Ureter (tissue), 1 donor: ENCODE measurements at places on chromosomes 5 and 9.

DNA sequence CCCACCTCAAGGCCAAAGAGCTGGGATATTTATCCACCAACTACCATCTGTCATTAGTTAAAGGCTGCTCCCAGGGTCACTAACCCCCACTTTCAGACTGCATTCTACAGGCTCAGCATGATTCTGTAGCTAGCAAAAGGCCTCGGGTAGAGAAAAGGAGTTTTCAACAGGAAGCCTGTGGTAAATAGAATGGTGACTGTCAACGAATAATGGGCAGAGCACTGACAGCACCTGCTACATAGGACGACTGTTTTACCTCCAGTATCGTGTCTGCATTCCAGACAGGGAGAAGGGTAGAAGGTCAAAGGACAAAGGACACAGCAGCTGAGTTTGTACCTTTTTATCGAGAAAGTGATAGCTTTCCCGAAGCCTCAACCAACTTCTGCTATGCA is 20.3 kb downstream of the MFAP3 start:
- DNase-seq, result no peak

- no peak for DNase-seq
These were observed 353.2 kb downstream of the PDE4D start for GRCh38 chr5:59540366-59540765.

DNA sequence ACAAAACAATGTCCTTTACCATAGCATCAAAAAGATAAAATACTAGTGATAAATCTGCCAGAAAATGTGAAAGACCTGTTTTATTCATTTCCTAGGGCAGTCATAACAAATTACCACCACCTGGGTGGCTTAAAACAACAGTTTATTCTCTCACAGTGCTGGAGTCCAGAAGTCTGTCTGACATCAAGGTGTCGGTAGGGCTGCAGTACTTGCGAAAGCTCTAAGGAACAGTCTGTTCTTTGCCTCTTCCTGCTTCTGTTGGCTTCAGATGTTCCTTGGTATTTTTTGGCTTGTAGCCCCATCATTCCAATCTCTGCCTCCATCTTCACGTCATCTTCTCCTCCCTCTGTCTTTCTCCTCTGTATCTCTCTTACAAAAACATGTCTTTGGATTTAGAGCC is 51.0 kb downstream of the PTPDC1 start:
- no peak for DNase-seq

GRCh38 chr9:91172329-91172728 is 189.4 kb downstream of the AUH start:
- no peak for DNase-seq

DNA sequence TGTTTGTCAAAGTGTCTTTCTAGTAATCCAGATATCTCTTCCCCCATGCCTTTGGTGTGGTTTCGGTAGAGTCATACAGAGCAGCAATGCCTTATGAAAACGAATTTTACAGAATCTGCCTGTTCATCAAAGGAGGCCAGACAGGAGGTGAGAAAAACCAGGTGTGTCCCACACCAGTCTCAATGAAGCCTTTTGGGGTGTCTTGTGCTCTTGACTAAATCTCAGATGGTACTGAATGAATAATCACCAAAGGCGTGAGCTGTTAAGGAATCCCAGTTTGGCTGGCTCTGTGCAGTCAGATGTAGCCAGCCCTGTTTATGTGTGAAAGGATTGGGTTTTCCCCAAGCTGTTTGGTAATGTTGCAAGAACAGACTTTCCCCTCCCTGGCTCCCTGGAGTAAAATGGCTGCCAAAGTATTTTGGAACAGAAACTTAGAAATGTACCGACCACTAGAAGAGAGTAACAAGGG is 70.8 kb upstream of the CDKN2B start:
- no peak for DNase-seq

DNA sequence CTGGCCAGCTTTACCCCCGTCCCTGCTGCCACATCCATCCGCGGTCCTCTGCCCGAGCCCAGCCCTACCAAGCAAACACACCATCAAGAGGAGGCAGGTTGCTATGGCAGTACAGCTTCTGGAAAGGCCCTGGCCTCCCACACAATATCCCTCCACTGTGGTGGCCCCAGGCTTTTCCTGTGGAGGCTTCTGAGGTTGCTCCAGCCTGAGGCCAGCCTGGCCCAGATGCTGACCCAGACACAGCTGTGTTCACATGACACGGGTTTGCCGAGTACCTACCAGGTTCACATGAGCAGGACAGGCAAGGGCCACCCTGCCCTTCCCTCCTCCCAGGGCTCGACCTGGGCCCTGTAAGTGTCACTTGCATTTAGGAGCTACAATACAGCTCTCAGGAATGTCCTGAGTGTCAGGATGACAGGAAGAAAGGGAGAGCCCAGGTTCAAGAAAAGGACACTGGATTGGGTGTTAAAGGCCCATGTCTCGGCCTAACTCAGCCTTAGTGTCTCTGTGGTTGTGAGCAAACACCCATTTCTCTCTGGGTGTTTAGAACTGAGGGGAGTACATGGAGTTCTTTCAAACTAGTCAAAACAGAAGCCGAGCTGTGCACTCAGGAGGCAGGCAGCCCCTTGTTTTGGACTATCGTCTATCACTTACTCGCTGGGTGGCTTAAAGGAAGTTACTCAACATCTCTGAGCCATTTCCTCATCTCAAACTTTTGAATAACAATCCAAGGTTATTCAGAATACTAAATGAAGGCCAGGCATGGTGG is 40.2 kb downstream of the NAIF1 start:
- DNase-seq, result no peak

- no peak for DNase-seq
These were observed 87.4 kb upstream of the GNA14 start for GRCh38 chr9:77735494-77735893.

GRCh38 chr9:137650259-137650658 is 31.5 kb downstream of the EHMT1 start:
- no peak for DNase-seq

DNA sequence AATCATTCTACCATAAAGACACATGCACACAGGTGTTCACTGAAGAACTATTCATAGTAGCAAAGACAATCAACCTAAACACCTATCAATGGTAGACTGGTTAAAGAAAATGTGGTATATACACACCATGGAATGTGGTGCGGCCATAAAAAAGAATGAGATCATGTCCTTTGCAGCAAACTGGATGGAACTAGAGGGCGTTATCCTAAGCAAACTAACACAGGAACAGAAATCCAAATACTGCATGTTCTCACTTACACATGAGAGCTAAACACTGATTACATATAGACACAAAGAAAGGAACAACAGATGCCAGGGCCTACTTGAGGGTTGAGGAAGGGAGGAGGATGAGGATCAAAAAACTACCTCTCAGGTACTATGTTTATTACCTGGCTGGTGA is 103.8 kb downstream of the DRD1 start:
- no peak for DNase-seq

DNA sequence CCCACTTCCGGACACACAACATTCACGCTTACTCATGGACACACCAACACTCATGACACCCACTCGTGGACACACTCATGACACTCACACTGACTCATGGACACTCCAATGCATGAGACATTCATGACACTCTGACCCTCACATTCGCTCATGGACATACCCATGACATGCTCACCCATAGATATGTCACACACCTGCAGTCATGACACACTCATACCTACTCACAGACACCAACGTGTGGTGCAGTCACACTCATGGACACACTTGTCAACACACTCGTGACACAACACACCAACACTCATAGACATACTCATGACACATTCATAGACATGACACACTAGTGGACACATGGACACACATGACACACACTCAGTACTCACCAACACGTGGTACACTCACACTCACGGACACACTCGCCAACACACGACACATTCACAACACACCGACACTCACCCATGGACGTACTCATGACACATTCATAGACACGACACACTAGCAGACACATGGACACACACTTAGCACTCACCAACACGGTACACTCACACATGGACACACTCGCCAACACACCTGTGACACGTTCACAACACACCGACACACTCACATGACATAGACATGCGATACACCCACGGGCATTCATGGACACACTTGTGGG is 73.4 kb downstream of the PHF2 start:
- DNase-seq, result no peak

DNA sequence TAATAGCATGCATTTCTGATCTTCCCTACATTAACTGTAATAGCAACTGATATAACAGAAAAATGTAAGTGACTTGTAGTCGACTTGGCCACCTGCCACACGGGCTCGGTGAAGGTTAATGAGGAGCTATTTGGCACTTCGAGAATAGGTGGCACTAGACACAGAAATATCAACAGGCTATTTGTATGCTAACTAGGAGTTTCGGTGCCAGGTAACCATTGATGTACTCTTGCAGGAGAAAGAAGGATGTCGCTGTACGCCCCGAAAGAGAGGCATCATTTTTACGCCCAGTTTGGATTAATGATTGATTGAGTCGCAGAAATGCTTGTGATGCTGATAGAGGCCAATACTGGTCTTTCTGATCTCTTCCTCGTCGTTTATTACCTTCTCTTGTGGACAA is 516 bp upstream of the DMRT2 start:
- no peak for DNase-seq

DNA sequence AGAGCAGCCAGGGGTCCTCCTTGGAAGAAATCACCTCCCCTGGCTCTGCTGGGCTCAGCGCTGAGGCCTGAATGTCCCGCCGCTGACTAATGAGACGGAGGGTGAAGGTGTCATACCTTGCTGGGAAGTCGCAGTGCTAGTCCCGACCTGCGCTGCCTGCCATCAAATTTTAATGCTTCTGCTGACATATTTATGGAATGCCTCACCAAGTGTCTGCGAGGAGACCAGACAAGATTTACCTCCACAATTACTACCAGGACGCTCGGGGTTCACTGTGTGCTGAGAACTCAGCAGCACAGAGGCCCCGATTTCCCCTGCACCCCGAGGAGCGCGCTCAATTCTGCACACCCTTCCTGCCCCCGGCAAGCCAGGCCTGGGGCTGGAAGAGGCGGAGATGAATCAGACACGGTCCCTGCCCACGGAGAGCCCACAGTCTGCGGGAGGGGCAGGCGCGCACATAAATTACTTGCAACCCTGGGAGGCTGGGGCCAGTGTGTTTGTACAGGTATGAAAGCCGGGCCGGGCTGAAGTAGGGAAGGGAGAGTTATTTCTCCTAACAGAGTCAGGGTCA is 175.2 kb downstream of the PAX5 start:
- no peak for DNase-seq

- DNase-seq, result no peak
These were observed 369.4 kb downstream of the TMEM161B start for GRCh38 chr5:87899208-87899661.

DNA sequence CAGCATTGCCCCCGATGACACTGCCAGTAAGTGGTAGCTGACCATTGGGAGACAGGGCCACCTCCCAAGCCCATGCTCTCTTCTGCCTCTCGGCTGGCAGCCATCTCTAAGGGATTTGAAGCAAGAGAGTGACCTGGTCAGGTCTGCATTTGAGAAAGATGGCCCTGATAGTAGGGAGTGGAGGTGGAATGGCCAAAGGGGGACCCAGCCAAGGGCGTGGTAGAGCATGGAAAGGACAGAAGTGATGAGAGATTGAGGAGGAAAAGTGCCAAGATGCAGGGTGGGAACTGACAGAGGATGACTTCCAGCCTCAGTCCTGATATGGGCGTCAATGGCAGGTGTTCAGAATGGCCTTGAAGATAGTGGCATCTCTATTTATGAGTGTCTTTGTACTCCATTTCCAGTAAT is 9.0 kb downstream of the ABL1 start:
- DNase-seq, result no peak
